ENCODE measurements at places on chromosomes 1 and 21. TPM values are rescaled to one million over a fixed set of nuclear protein-coding genes. Genes with fewer than 3 reads are reported as not detected.

GRCh38 chr1:155479205-155479604, 83.4 kb downstream of the ASH1L start:
- DNase-seq = no peak

The TAS1R1 gene
- not detected for total RNA-seq

DNA sequence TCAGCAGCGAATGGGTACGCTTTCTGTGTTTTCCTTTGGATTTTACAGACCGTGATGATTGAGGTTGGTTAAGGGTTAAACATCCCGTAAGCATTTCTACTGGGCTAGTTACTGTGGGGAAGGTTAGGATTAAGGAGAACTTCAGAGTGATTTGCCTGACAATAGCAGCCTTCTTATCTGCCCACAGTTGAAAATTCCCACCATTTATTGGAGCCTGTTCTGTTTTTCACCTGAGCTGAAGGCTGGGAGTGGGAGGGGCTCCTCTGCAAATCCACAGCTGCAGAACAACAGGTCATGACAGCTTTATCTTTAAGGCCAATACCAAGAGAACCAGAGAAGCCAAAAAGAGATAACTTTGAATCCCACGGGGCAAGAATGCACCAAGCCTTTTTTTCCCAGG, 168.6 kb downstream of the KAZN start:
- DNase-seq = no peak

The TNFRSF9 gene
- 273 TPM for total RNA-seq

- DNase-seq = no peak
Measured at GRCh38 chr1:2027961-2028583, 8.9 kb downstream of the GABRD start.

GRCh38 chr1:13674377-13674776, 25.6 kb upstream of the PRDM2 start:
- DNase-seq = no peak

The DNAJC8 gene
- total RNA-seq = 98.4 TPM

The DTL gene
- total RNA-seq = 85.0 TPM

GRCh38 chr1:74429580-74429979, 82.8 kb downstream of the LRRC53 start:
- DNase-seq = no peak

DNA sequence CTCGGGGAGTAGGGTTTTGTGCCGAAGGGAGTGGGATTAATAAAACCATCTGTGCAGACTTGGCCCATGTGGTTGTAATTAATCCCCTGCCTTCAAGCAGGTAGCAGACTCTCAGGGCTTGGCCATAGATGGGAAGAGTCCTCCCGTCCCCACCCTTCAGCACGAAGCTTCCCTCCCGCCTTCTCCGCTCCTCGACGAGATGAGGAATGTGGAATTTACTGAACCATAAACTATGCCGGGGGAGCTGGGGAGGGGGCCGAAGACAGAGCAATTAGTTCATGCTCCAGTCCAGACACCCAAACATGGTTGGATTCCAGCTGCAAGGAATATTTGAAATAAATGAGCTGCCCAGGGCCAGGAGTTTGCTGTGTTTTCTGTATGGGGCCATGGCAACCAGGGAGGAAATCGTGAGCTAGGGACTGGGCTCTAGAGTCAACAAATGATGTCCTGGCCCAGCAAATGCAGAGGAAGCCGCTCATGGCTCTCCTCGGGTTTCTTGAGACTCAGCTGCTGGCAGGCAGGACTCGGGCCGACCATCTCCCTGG, 78.8 kb downstream of the SPSB1 start:
- no peak for DNase-seq

- no peak for DNase-seq
Measured at GRCh38 chr1:37323486-37324377, 150.6 kb upstream of the ZC3H12A start.

DNA sequence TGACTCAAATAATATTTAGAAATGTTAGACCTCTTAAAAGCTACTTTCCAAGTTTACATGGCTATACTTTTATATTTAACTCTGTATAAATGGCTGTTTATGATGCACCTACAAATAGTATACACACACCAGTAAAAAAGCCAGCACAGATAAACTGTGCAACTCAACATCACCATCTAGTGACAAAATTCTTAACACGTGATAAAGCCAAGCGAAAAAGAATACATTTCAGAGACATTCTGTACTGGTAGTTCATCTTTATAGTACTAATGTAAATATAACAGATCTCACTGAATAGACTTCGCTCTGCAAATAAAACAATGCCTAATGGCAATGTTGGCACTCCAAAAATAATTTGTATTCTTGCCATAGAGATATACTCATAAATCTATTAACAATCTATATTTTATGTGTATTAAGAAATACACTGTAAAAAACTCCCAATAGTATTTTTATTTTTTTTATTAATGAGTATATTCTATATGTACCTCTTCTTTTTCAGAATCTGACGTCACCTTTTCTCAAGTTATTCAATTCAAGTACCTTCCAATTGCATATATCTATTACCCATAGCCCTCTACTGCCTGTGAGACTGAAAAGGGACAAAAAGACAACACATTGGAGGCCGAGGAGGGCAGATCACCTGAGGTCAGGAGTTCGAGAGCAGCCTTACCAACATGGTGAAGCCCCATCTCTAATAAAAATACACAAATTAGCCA, 100.2 kb downstream of the DPYD start:
- DNase-seq = no peak

The VHLL gene
- total RNA-seq = not detected

DNA sequence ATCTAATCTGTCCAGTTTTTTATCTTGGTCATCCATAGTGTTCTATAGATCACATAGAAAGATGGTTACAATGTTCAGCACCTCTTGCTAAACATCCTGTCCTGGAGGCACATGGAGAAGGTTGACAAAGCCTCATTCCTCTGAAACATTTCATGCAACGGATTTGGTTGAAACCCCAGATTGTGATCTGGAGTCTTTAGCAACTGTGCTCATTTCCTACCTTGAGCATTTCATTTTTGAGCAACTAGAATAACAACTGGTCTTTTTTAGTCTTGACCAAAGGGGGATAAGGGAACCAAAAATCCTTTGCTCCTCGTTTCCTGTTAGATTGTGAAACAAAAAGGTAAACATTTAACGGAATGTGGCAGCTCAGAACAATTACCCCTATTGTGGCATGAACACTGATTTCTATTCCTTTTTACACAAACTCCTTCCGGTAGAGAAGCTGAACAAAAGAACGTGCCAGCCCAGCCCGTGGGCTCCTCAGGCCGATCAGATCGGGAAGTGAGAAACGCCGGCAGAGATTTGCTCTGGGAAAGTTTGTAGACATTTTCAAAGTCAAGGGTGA, 94.7 kb upstream of the ERRFI1 start:
- DNase-seq = no peak

- no peak for DNase-seq
Measured at GRCh38 chr1:84540759-84541158, 33.5 kb downstream of the CTBS start.

GRCh38 chr1:1181129-1181937, 7.7 kb downstream of the TTLL10 start:
- peak; percentile 1 for DNase-seq

- no peak for DNase-seq
Measured at GRCh38 chr1:246582301-246583055, 16.2 kb downstream of the CNST start.

DNA sequence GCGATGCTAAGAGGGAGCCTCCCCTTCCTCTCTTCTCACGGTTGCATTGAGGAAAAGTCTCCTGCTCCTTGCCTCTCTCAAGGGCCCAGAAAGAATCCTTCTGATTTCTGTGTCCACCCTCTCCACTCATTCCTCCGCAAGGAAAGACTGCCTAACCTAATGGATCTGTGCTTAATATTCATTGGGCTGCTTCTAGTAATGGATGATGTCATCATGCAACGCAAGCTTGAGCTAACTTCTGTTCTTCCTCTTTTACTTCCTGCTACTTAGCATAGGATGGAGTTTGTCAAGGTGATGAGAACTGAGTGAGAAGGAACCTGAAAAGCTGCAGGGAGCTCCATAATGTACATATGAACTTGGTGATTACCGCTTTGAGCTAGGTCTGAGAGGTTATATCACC, 35.2 kb upstream of the HMGB4 start:
- no peak for DNase-seq

GRCh38 chr1:1672181-1672965, 13.6 kb upstream of the CDK11B start:
- no peak for DNase-seq

DNA sequence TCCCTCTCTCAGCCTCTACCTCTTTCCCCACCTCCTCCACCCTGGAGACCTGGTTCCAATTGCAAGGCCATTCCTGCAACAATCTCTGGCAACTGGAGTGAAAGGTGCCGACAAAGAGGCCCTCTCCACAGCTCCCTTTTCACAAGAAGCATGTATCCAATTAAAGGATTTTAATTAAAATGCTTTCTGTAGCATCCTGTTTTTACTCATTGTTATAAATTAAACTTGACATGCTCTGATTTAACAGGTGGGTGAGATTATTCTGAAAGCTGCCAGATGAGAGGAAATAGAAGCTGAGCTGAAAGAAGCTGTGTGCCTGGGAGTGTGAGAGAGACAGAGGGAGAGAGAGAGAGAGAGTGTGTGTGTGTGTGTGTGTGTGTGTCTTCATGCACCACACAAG, 160.5 kb downstream of the TBX15 start:
- no peak for DNase-seq

DNA sequence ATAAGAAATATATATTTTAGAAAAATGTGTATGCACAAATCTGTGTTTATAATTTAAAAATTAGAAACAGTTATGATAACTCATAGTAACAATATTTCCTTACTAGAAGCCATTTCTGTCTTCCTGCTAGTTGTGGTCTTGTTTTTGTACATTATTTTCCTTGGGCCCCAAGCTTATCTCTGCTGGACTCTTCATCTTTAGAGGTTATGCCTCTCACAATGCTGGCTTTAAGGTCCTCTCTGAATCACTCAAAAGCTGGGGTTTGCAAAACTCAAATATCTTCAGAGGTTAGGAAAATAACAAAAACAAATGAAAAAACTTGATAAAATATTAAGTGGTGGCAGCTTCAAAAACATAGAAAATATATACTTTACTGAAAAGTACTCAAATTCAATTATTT, 133.8 kb downstream of the PTPRC start:
- no peak for DNase-seq

The ERRFI1 gene
- total RNA-seq = 3.8 TPM

DNA sequence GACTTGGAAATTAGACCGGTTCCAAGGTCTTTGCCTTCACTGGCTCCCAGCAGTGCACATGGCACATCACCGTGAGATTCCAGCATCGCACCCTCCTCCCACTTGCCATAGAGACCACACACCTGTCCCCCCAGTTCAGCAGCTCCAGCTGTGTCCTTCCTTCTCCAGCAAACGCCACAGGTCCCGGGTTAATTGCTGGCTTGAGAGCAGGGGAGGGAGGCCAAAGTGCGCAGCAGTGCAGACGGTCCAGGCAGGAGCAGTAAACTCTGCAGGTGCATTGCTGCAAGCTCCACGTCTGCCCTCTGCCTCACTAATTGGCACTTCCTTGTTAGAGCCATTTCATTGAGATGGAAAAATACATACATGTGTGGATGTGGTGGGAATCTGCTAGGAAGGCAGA, 65.3 kb downstream of the KLHDC7A start:
- no peak for DNase-seq

The TRIM62 gene
- total RNA-seq = 5.5 TPM

The TMEM269 gene
- 0.20 TPM for total RNA-seq

- no peak for DNase-seq
Measured at GRCh38 chr1:241265428-241265827, 91.6 kb downstream of the RGS7 start.

GRCh38 chr1:186502087-186502486, 41.2 kb upstream of the PDC start:
- DNase-seq = no peak

- DNase-seq = no peak
Measured at GRCh38 chr21:32800056-32800455, 28.5 kb upstream of the PAXBP1 start.

- DNase-seq = no peak
Measured at GRCh38 chr1:118485757-118486156, 300.7 kb upstream of the SPAG17 start.

The OR6N1 gene
- not detected for total RNA-seq

The FOXD2 gene
- 0.18 TPM for total RNA-seq

The SOX13 gene
- total RNA-seq = 3.1 TPM
